ENCODE measurements at places on chromosomes 6 and 20.
A peak's percentile ranks its signal among the peaks of the same experiment; 100 is the strongest.

DNA sequence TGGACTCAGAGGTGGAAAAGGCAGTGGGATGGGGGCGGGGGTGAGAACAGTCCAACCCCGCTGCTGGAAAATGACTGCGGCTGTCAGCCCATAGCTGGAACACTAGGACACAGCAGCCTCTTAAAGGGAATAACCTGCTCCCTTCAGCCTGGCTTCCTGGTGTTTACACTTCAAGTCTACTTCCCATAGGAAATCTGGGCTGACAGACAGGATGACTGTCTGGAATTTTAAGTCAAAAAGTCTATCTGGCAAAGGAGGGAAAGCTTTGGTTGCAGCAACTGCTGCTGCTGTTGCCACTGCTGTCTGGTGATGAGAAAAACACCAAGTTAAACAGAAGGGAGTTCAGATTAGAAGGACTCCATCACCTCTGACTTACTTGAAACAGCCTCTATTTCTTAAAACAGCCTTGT, 44.9 kb downstream of the TNFRSF21 start:
- peak; percentile 97 for DNase-seq

DNA sequence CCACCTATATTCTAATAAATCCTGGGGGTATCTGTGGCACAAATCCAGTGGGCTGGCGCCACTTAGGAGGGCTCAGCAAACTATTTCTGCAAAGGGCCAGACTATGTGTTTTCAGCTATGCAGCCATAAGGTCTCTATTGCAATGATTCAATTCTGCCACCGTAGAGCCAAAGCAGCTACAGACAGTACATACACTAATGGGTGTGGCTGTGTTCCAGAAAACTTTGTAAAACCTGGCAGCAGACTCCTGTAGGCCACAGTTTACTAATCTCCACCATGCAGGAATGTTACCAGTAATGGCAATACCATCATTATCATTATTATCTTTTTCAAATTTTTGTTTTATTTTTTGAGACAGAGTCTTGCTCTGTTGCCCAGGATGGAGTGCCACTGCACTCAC, 65.7 kb downstream of the SULF2 start:
- DNase-seq, result no peak

DNA sequence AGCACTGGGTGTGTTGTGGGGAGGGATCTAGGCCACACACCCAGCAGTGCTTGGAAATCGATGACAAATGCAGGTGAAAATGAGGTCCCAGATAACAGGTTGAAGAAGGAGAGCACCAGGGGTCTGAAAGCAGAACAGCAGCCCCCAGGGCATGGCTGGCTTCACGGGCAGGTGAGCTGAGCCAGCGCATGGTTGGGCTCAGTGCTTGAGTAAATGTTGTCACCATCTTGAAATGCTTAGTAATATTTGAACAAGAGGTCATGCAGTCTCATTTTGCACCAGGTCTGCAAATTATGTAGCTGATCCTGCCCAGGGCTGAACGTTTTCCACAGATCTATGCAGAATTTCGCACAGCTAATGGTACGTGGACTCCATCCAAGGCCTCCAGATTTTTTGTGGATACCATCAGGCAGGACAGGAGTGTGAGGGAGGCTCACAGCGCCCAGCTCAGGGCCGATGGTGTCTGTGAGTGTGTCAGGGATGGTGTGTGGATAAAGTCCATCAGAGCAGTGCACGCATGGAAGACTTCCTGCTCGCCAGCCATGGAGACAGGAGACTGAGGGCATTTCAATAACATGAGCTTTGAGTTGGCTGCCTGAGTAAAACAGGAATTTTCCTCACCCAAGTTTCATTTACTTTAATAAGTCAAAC, 53.1 kb upstream of the SNX9 start:
- DNase-seq, result no peak

DNA sequence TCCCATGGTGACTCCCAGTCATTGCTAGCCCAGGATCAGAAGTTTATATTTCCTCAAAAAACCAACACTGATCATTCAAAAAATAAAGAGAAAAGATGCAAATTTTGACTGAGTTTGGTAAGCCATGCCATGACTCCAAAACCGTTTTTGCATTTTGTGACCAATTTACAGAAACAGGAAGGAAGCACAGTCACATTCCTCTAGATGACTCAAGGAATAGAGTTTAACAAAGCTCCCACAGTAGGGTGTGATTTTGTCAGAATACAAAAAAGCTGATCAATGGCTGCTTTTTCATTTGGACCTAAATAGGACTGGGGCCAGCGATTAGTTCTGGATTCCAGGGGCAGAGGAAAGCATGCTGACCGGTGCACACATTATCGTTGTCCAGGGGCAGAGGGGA, 179.4 kb upstream of the AFDN start:
- DNase-seq, result peak; percentile 38

GRCh38 chr6:143685653-143686052, 7.9 kb downstream of the PHACTR2 start:
- no peak for DNase-seq

DNA sequence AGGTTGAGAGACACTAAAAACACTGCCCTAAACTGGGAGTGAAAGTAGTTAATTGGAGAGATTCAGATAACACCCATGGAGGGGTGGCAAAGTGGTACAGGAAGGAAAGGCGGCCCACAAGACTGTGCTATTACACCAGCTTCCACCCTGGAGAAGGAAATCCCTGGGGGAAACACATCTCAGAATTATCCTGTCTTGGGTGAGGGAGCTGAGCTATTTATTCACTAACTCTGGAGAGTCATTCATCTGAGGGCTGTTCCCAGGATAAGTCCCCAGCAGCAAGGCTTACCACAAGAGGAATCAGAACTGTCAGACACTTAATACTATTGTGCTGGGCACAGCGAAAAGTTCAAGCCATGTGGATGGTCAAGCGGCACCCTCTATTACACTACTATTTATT, 9.9 kb downstream of the TBCC start:
- DNase-seq, result no peak

DNA sequence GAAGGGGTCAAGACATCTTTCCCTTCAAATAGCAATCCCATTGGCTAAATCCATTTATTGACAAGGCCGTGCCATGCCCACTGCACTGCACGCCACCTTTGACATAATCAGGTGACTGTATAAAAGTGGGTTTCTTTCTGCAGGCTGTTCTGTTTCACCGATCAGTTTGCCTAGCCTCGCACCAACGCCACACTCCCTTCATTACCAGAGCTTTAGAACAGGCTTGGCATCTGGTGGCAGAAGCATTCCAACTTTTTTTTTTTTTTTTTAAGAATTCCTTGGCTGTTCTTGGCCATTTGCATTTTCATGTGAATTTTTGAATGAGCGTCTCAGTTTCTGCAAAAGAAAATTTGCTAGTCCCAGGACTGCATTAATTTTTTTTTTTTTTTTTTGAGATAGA, 78.1 kb downstream of the PPP1R3G start:
- no peak for DNase-seq

GRCh38 chr20:10398834-10399369, 35.1 kb downstream of the MKKS start:
- no peak for DNase-seq

DNA sequence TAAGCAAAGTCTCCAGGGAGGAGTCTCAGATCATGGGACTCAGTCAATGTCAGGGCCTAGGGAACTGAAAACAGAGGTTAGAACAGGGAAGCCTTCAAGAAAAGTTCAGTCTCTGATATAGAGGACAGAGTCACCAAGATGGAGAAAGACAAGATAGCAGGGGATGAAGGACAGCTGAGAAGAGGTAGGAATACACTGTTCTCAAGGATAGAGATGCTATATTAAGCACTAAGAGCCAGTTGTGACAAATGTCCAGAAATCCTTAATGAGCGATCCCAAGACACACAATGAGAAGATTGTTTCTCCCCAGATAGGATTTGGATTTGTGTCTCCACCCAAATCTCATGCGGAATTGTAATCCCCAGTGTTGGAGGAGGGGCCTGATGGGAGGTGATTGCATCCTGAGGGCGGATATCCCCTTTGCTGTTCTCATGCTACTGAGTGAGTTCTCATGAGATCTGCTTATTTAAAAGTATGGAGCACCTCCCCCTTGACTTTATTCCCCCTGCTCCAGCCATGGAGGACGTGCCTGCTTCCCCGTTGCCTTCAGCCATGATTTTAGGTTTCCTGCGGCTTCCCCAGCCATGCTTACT, 168.2 kb downstream of the AKAP7 start:
- DNase-seq, result no peak

DNA sequence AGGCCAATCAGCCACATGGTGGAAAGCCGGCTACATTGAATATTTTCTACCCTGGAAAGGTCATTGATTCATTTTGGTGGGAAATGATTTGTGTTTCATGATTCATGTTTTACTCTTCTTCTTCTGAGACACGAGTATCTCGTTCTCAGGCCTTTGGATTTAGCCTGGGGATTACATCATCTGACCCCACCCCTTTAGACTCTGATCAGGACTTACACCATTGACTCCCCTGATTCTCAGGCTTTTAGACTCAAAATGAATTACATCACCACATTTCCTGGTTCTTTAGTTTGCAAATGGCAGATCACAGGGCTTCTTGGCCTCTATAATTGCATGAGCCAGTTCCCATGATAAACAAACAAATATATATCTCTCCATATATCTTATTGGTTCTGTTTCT, 228.8 kb downstream of the ADGRG6 start:
- DNase-seq, result no peak

DNA sequence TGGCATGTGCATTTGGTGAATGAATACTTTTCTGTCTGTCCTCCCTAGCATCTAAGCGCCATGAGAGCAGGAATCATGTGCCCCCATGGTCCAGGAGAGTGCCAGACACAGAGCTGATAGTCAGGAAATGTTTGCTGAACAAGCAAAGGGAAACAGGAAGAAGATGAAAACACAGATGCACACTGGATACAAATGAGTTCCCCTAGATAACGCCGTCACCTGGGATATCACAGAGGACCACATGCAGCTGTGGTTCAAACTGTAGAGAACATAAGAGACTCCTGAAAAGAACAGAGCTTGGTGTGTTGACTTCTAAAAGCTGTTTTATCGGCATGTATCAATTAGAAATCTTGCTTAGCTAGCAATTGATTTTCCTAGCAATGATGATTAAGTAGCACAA, 293.7 kb downstream of the BTBD3 start:
- no peak for DNase-seq

GRCh38 chr20:63653041-63653973, at the start of gene STMN3:
Gene STMN3, minus strand, starts transcription at chr20:63653424. Its CDS starts 79 bp downstream, at chr20:63653345.
- peak; percentile 76 for DNase-seq

GRCh38 chr6:156438350-156438923, 338.7 kb upstream of the ARID1B start:
- DNase-seq, result no peak

DNA sequence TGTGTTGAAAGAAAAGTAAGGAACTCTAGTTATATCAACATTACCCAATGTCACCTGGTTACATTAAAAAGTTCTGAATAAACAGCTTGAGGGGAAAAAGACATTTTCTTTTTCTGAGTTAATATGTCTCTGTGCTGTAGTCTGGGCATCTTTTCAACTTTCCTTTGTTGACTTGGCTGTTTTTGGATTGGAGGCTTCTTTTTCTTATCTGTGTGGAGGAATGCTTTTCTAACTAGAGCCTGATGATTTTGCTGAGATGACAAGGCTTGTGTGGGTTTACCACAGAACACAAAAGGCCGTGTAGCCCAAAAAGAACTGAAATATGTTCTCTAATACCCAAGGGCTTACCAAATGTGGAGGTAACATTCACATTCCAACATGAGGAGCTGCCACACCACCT, 161.8 kb downstream of the KCNQ5 start:
- no peak for DNase-seq

DNA sequence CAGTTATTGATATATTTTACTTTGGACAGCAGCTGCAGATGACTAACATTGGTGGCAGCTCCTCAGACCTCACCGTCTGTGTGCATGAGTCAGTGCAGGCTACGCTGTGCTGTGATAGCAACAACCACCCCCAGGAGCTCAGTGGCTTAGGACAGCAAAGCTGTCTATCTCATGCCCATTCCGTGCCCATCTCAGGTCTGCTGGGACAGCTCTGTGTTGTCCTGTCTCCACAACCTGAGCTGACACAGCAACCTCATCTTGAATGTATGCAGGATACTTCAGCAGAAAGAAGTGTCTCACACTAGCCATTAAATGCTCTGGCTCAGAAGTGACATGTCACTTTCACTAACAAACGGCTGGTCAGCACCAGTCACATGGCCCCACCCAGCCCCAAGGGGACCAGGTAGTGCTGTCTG, 47.7 kb downstream of the BANF2 start:
- peak; percentile 85 for DNase-seq

GRCh38 chr6:106253172-106253571, 72.4 kb downstream of the ATG5 start:
- peak; percentile 27 for DNase-seq

GRCh38 chr20:62999580-62999979, 7.2 kb downstream of the BHLHE23 start:
- DNase-seq, result no peak

DNA sequence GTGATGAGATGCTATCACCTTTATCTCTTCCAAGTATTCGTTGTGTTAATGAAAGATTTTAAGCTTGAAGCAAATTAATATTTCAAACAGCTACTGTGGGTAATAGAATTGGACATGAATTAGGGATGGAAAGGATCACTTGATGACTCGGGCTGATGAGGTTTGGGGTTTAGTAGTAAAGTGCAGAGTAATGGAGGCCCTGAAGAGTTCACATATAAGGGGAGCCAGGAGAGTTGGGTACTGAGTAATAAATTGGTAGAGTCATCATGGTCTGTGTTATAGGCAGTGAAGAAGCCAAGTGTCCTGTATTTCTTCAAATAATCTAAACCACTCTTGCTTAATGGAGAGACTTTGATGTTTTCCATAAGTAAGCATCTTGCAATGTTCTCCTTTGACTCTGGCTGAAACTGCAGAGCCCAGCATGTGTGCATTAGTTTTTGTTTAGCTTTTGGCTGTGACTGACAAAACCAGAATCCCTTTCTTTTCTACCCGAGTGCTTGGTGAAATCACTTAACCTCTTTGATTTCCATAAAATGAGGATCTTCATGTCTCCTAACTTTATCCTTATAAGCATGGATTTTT, 57.6 kb downstream of the L3MBTL3 start:
- DNase-seq, result no peak

DNA sequence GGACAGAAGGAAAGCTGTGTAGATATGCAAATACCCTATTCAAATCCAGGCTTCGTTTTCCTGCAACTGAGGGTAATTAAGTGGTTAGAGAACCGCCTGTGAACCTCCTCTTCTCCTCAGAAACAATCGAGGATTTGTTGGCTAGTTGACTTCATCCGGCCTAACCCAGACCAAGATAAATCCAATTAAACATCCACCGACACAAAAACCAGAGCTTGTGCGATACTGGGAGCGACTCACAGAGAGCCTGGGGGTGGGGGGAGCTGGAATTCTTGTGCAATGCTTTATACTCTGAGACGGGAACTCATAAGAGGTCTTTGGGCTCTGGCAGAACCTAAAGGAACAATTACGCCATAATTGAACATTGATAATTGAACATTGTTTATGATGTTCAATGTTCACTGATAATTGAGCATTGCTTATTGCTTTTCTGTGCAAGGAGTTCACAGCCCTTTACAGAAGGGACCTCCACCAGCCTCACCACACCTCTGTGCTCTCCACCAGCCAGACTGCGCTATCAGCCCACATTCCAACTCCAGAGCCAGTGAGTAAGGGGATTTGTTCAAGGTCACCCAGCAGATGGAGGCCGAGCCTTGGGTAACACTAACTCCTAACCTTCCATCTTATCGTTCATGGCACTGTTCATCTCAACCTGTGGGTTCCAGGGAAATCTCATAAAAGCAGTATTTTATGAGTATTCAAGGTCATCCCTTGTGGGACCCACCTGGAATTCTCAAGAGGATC, 429.6 kb upstream of the JARID2 start:
- no peak for DNase-seq

GRCh38 chr20:1637755-1638154, 17.9 kb upstream of the SIRPB1 start:
- no peak for DNase-seq

GRCh38 chr6:41071501-41071922, 644 bp downstream of the OARD1 start:
- DNase-seq, result peak; percentile 87

All from endothelial cell of umbilical vein (primary cell).